Hippocampal formation (tissue), 2 donors: ENCODE measurements at places on chromosomes 3 and 15.

- no peak for DNase-seq
Observed at GRCh38 chr15:71451130-71451529, 335.9 kb downstream of the THSD4 start.

DNA sequence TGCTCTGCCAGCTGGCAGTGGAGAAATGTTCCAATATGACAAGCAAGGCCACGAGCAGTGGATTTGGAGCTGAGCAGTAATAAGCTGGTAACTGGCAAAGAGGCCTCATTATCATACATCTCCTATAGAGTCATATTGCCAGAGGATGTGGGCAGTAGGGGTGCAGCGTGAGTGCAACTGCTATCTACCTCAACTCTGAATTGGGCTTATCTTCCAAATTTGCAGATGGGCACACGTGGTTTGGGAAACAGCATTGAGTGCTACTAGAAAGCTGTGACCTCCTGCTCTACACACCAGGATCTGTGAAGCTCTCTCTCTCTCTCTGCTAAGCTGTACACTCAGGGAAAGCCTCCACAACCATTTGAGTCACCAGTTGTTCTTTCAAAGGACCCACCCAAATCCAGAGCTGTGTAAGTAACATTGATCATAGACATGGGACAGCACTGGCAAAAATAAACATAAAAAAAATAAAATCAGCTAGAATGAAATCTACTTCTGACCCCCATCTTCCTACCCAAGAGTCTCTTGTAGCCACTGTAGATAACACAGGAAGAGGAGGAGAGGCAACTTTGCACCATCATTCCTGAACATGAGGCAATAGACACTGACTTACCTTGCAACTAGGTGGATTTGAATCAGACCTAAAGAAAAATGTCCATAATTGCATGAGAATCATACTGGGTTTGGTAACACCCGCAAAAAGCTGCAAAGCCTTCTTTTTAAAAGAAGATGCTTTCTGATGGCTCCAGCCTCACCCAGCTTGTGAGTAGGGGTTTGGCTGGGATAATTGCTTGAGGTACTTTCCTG lies 82.9 kb upstream of the THBS1 start:
- DNase-seq, result no peak

DNA sequence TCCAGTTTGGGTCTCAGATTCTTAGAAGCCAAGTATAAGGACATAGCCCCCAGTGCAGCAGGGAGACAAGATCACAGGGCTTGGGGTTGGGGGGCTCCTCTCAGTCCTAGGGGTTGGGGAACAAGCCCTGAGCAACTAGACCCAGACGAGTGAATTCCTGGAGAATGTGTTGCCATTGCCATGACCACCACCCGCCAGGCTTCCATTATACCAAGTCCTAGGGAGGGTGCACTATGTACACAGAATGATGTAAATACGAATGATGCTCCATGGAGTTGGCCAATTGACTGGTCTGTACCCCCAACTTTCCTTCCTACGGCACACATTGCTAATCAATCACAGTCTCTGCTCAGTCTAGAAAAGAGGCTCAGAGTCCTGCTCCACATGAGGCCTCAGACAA lies 8.8 kb downstream of the IQCF1 start:
- DNase-seq, result no peak

- DNase-seq, result no peak
Observed at GRCh38 chr3:4418156-4418555, 48.9 kb downstream of the SUMF1 start.

- no peak for DNase-seq
Observed at GRCh38 chr3:185739264-185739701, 85.6 kb downstream of the IGF2BP2 start.

DNA sequence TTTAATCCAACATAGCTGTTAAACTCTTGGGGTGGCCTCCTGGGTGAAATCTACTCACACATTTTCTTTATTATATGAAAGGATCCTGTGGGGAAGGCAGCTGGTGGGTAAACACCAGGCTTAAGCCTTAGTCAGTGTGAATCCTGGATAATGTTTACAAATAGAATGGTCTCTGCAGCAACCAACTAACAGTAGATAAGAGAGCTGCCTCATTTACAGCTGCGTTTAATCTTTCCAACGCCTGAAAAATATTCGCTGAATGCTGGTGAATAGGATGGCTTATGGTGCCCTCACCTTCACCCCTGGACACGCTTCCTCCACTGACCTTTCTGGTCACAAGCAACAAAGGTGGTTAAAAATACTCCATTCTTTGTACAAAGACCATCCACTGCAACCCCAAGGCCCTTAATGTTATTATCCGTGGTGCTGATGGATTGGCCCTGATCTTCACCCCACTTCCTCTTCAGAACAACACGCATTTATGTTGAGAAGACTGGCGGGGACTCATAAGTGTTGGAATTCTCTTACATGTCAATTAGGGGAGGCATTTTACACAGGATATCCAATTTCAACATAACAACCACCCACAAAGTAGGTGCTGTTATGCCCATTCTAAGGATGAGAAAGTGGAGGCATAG lies 120.0 kb upstream of the FRMD4B start:
- no peak for DNase-seq

DNA sequence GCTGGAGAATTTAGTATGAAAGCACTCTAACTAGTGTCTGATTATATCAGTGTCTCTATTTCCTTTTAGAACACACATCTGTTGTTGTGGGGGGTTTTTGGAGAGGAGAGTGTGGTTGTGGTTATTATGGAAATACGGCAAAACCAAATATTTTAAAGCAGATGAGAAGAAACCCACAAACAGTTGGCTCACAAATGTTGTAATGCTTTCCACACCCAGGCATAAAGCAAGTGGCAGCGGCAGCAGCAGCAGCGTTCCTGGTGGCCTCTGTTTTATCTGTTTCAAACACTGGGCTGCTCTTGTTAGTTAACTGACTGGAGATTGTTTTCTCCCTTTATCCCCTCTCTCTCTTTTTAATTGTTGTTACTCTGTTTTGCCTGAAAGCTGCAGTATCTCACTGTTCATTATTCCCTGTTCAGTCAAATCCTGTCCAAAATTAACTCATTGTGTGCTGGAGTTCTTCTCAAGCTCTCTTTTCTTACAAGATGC lies 1045.5 kb upstream of the NR2F2 start:
- DNase-seq, result no peak

- DNase-seq, result no peak
Observed at GRCh38 chr3:187027531-187028278, 97.4 kb downstream of the ST6GAL1 start.

GRCh38 chr3:18987862-18988447 lies 160.4 kb upstream of the KCNH8 start:
- DNase-seq, result no peak

DNA sequence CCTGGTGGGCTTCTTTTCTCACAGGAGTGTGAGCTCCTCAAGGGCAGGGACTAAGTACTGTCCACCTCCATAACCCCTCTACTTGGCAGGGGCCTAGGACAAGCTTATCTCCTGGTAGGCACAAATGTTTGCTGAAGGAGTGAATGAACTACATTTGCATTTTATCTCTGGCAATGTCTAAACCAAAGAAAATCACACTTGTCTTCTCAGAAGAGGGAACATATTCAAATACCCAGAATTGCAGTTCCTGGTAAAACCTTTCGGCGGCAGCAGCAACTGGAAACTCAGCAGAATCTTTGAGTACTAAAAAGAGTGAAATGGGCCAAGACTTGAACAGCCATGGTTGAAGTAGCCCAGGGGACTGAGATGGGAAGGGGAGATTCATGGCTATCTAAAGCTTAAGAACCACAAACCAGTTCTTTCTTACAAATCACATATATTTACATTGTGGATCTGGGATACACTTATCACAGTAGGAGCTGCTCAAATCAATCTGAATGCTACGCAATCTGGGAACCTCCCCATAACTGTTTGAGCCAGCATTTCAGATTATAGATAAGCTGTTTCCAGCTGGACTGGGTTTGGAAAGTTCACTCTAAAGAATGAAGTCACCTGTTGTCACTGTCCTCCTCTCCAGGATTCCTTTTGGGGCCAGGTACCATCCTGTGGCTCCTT lies 18.7 kb upstream of the PTPN9 start:
- peak; percentile 10 for DNase-seq

DNA sequence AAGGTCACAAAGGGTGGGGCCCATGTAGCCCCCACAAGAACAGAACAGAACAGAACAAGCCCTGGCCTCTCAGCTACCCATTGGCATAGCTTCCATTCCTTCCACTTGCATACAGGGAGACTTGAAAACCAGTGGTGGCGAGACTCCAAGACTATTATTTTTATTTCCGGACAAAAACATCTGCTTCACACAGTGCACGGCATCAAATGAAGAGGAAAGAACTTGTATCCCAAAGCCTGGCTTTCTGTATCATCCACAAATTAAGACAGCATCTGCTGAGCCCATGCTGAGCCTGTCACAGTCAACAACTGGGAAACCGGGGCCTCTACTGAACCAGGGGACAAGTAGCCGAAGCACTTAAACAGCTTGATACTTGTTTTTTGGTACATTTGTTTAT lies 56.0 kb downstream of the CLEC3B start:
- no peak for DNase-seq

- DNase-seq, result peak; percentile 26
Observed at GRCh38 chr3:160707187-160707794, 30.3 kb downstream of the ARL14 start.

GRCh38 chr3:135448520-135448919 lies 517.0 kb upstream of the PPP2R3A start:
- DNase-seq, result no peak

DNA sequence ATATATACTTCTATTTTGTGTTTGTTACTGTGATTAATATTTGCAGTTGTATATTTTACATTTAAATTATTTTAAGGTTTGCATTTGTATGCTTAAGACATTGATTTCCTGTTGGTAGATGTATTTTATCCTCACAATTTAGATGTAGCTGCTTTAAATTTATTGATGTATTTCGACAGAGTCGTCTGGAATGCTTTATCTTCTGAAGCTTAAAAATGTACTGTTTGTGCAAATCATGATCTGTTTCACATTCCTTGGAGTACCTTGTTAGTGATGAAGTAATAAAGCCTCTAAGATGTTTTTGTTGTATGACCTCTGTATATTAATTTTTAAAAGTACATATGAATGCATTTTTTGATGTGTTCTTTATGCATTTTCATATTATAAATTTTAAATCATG lies 1.9 kb downstream of the CHD2 start:
- DNase-seq, result no peak

GRCh38 chr3:153957421-153957820 lies 163.8 kb upstream of the ARHGEF26 start:
- DNase-seq, result no peak

- no peak for DNase-seq
Observed at GRCh38 chr3:127985216-127985615, 67.0 kb upstream of the SEC61A1 start.

DNA sequence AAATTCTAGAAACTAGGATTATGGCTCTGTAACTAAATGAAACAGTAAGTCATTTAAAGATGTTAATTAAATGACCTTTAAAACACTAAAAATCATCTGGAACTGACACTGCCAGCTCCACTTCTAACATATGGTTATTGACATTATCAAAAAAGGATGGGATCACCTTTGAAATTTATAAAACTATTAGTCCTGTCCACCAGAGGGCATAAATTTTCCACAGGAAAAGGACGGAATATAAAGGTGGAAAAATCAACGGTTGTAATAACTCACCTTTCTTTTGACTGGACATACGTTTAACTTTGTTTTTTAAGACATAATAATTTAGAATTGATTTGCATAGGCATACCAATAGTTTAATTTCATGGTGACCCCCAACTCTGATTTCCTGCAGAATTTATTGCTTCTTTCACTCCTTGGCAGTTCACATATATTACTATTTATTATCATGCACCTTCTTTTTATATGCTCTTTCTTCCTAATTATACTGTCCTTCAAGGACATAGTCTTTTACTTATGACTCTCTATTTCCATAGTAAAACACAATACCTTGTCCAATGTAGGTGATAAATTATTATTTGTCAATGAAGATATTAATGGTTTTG lies 345.7 kb downstream of the CADM2 start:
- no peak for DNase-seq

DNA sequence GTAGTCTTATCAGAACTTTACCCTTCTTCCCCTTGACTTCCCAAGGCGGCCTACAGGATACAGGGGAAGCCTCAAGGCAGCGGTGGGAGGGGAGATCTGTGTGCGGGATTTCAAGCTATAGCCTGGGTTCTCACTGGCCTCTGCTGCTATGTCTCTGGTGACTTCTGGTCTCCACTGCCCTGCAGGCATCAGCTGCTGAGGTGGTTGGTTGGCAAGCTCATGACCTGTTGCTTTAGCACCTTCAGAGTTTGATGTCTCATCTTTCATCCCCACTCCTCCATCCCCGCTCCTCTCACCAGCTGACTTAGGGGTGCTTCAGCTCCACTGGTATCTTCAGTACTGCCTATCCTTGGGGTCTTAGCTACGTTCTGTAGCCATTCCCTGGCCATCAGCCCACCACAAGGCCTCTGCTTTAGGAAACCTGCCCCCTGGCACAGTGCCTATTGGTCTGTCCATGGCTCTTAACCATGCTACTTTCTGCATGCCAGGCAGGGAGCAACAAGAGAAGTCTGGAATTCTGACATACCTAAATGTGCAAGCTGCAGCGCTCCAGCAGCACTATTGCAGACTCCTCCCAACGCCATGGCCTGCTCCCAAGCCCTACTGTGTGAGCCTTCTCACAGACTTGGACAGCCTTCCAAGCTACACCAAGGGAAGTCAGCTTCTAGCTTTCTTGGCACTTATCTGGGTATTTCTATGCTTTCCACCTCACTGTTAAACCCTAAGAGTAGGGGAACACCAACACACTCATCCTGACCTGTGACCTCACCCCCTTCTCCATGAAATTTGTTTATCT lies 1.8 kb upstream of the YEATS2 start:
- DNase-seq, result no peak

DNA sequence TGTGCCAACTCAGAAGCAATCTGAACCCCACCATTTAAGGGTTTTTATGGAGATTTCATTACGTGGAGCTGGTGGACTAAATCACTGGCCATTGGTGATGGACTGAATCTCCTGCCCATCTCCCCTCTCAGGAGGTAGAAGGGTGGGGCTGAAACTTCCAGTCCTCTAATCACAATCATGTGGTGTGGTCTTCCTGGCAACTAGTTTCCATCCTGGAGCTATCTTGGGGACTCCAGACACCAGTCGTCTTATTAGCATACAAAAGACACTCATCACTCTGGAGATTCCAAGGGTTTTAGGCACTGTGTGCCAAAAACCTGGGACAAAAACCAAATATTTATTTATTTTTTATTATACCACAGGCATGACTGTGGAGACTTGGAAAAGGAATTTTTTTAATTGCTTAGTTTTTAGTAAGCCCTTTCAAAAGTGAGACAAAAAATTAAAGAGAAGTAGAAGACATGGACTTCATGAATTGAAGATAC lies 203.6 kb downstream of the WNT5A start:
- no peak for DNase-seq

DNA sequence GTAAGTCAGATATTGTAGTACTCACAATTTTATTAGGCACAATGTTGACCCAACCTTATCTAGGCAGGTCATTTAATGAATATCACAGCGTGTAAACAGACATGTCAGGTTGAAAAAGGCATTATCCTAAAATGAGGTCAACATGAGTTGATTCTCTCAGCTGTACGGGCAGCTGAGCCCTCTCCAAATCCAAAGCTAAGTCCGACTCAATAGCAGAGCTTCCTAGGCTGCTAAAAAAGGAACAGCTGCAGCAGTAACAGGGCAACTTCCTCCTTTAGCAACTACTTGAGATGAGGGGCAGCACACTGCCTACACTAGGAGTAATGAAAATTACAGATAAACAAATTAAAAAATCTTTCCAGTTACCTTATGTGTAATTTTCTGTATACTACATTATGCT lies 189.2 kb downstream of the CADM2 start:
- DNase-seq, result no peak
